ENCODE measurements at places on chromosomes 5 and 9. TPM values are rescaled to one million over a fixed set of nuclear protein-coding genes. Genes with fewer than 3 reads are reported as not detected.

ANKRD20A1 gene
- total RNA-seq = 1.3 TPM

SNCAIP gene
- not detected for total RNA-seq

CEP120 gene
- total RNA-seq = 89.7 TPM

- no peak for DNase-seq
Measured at GRCh38 chr9:92723801-92724323, 40.8 kb downstream of the BICD2 start.

- no peak for DNase-seq
Measured at GRCh38 chr5:6370580-6370979, 7.8 kb downstream of the MED10 start.

- peak; percentile 50 for DNase-seq
Measured at GRCh38 chr9:93950619-93951601, 4.2 kb downstream of the BARX1 start.

GRCh38 chr5:113757508-113757907, 244.0 kb downstream of the YTHDC2 start:
- no peak for DNase-seq

Data from B cell (primary cell).